ENCODE measurements at places on chromosomes 7 and 10. TPM values are rescaled to one million over a fixed set of nuclear protein-coding genes. Genes with fewer than 3 reads are reported as not detected.
A peak's percentile ranks its signal among the peaks of the same experiment; 100 is the strongest.

DNA sequence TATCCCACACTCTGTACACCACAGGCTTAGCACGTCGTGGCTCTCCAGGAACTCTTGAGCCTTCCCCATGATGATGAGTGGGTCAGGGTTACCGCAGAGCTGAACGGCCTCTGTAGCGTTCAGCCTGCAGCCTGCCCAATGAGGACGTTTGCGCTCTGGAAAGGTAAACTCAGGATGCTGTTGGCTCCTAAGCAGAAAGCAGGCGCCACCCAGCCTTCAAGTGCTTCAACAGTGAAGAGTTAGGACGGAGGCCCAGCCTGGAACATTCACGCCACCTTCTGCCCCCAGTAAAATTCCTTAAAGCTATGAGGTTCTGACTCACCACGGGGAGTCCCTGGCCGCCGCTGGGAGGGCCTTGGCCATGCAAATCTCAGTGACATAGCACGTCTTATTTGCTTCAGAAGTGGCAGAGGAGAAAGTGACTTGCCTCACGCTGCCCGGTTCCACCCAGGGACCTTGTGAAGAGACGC, 161.5 kb upstream of the SH2B2 start:
- no peak overlapping the region for H3K27ac ChIP-seq
- H3K27me3 ChIP-seq: no peaks in the 10 kb centered on the region
- DNase-seq: peak; percentile 55
- peaks cover 12% of the 10 kb centered on the region for H3K4me1 ChIP-seq
- H3K4me3 ChIP-seq: no peak overlapping the region

MBL2 gene
- 0.11 TPM for total RNA-seq

DNA sequence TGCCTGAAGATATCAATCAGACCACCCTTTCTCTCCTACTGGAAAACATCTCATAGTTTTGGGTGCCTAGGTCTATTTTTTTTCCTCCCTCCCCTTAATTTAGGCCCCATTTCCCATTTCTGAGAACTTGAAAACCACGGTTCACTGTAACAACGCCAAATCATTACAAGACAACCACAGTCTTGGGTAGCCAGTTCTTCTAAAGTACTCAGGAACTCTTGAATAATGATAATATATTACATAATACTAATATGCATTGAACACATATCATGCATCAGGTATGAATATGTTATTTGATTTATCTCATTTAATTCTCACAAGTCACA, 185.1 kb upstream of the ADO start:
- no peak for DNase-seq
- no peak overlapping the region for H3K27ac ChIP-seq
- H3K27me3 ChIP-seq: no peaks in the 10 kb centered on the region
- no peaks in the 10 kb centered on the region for H3K36me3 ChIP-seq
- no peak overlapping the region for H3K4me3 ChIP-seq

GRCh38 chr7:118777308-118777707, 552.8 kb downstream of the ANKRD7 start:
- no peaks in the 10 kb centered on the region for H3K4me1 ChIP-seq
- no peak overlapping the region for H3K27ac ChIP-seq

DNA sequence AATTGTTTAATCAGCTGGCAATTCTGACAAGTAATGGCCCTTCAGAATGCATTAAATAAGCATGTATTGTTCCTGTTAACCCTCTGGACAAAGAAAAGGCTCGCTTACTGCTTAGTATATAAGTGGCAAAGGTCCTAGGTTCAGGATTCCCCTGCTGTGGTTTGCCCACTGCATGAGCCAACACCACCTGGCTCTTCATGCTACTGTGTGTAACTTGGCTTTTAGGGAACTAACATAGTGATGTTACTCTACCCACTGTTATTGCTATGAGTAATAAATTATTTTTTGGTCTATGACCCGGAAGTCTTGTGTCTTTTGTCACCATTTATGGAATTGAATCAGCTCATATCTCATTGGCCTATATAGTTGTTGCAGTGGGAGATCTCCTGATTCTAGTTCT, 791.7 kb upstream of the PHF14 start:
- no peaks in the 10 kb centered on the region for H3K27me3 ChIP-seq
- no peaks in the 10 kb centered on the region for H3K36me3 ChIP-seq
- DNase-seq: no peak
- no peak overlapping the region for H3K27ac ChIP-seq

DNA sequence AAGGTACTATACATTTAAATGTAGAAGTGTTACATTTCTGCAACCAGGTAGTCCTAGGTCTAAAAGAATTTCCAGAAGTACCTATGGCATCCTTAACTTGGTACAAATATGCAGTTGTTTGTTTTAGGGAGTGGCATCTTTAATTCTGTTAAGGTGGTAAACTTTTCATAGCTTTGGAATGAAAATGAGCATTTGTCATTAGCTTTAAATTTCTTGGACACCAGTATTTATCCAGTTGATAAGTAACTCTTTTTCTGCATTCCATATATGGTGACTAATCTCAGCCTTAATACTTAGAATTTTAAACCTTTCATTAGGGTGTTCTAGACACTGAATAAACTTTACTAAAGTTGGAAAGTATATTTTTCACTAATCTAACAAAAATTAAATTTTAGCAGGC, 10.8 kb downstream of the SLF2 start:
- no peak for DNase-seq
- H3K27me3 ChIP-seq: no peaks in the 10 kb centered on the region
- no peaks in the 10 kb centered on the region for H3K4me1 ChIP-seq
- peaks cover under 1% of the 10 kb centered on the region for H3K36me3 ChIP-seq

SLC18A3 gene
- not detected for total RNA-seq

- H3K36me3 ChIP-seq: no peaks in the 10 kb centered on the region
- H3K27me3 ChIP-seq: no peaks in the 10 kb centered on the region
- H3K27ac ChIP-seq: peak overlapping the region; percentile 79
- peak overlapping the region; percentile 82 for H3K4me3 ChIP-seq
- H3K4me1 ChIP-seq: peaks cover 47% of the 10 kb centered on the region
Observed at GRCh38 chr10:124092250-124092859, 1.0 kb downstream of the CHST15 start.

EFCAB10 gene
- total RNA-seq: not detected

ADRB1 gene
- total RNA-seq: not detected

POLL gene
- total RNA-seq: 31.6 TPM

DNA sequence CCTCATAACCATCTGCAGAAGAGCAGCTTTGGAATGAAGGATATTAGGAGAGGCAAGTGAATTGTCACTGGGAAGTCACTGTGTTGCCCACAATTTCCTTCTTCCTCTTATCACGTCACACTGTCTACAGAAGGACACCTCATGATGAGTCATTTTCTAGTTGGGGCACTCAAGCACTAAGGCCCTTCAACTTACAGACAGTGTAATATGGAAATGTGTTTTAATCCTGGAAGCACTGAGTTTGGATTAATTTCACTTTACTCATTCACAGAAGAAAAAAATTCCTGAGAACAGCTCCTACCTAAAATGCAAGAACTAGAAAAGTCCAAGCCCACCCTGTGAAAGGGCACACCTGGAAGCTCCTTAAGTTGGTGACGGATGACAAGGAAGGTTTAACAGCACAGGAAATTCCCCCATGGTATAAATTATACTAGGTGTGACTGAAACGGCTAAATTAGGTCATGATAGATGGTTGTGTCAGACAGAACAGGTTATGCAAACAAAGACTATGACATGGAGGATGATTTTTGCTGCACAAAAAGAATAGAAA, 56.6 kb downstream of the PARD3 start:
- no peaks in the 10 kb centered on the region for H3K27me3 ChIP-seq
- H3K36me3 ChIP-seq: no peaks in the 10 kb centered on the region
- no peak overlapping the region for H3K4me3 ChIP-seq

Measured in gastrocnemius medialis (tissue), 4 donors.